K562 (cell line): ENCODE measurements at places on chromosomes 7 and 10. TPM values are rescaled to one million over a fixed set of nuclear protein-coding genes. Genes with fewer than 3 reads are reported as not detected.

GRCh38 chr10:113180401-113181154 lies 230.5 kb downstream of the TCF7L2 start:
- no peaks in the 10 kb centered on the region for H3K36me3 ChIP-seq
- no peak for DNase-seq
- H3K4me3 ChIP-seq: no peak overlapping the region
- H3K27me3 ChIP-seq: no peaks in the 10 kb centered on the region; the same call in 1 of the 3 replicates

DNA sequence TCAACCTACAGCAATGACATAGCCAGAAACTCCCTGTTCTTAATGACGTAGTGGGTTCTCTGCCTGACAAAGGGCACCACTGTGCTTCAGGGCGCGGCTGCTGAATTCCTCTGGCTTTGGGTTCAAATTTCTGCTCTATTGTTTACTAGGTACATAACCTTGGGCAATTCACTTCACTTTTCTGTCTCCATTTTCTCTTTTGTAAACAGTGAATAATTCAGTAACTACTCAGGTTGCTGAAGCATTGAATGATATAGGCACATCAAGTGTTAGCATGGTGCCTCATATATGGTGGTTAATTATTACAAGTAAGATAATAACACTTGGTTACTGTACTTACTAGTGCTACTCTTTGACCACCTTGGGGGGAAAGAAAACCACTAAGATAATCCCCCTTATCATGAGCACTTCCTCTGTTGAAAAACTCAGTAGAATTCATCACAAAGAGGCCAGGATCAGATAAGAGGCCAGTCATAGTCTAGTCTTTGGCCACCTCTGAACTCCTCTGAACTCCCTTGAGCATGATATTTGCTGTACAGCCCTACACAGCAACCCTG lies 92.0 kb upstream of the AHR start:
- no peaks in the 10 kb centered on the region for H3K36me3 ChIP-seq
- H3K27ac ChIP-seq: peak overlapping the region; percentile 30; the same call in 2 of the 3 replicates
- H3K27me3 ChIP-seq: no peaks in the 10 kb centered on the region

DNA sequence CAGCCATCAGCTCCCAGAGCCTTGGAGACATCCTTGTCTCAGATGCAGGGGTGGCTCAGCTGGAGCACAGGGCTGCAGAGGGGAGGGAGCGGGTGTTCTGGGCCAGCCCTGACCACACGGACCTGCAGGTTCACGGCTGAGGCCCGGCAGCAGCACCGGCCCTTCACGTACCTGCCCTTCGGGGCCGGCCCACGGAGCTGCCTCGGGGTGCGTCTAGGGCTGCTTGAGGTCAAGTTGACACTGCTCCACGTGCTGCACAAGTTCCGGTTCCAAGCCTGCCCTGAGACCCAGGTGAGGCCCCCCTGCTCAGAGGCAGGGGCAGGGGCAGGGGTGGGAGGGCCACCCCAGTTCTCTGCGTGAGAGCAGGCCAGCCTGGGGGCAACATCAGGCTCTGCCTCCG lies 45.2 kb downstream of the PARP12 start:
- no peaks in the 10 kb centered on the region for H3K4me1 ChIP-seq
- no peak for DNase-seq
- no peak overlapping the region for H3K27ac ChIP-seq

GRCh38 chr7:146956321-146956720 lies 839.7 kb downstream of the CNTNAP2 start:
- H3K27me3 ChIP-seq: no peaks in the 10 kb centered on the region
- no peak for DNase-seq
- H3K4me1 ChIP-seq: no peaks in the 10 kb centered on the region
- no peak overlapping the region for H3K4me3 ChIP-seq

DNA sequence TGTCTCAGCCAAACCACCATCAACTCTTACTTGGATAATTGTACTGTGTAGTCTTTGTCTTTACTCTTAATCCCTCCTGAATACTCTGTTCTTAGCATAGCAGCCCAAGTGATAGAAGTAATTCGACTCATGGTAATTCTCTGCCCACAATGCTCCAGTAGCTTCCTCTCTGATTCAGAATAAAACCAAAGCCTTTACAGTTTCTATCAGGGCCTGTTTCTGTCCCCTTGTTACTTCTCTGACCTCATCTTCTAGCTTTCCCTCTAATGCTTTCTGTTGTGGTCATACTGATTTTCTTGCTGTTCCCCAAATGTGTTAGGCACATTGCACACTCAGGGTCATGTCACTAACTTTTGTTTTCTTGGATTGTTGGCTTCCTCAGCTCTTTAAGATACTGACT lies 8.0 kb downstream of the ZNF518A start:
- H3K27ac ChIP-seq: no peak overlapping the region
- peaks cover 85% of the 10 kb centered on the region for H3K36me3 ChIP-seq
- no peak overlapping the region for H3K4me3 ChIP-seq
- no peak for DNase-seq
- H3K4me1 ChIP-seq: no peaks in the 10 kb centered on the region

DNA sequence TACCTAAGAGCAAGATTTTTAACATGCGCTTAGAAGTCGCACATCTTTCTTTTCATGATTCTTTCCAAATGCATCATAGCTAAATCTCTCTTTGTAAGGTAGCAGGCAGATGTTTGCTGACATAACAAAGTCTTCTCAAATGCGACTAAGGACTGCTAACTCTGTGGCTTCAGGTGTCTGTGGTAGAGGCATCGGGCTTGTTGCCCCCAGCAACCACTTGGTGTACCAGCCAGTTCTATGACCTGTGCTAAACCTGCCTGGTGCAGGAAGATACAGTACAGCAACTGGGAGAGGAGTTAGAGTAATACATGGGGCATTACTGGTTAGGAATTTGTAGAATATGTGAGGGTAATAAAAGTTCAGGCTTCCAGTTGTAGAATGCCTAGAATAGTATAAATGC lies 654.1 kb downstream of the NRG3 start:
- H3K27me3 ChIP-seq: no peaks in the 10 kb centered on the region
- no peaks in the 10 kb centered on the region for H3K36me3 ChIP-seq
- no peak for DNase-seq
- H3K27ac ChIP-seq: no peak overlapping the region
- H3K4me3 ChIP-seq: no peak overlapping the region
- H3K4me1 ChIP-seq: no peaks in the 10 kb centered on the region

DNA sequence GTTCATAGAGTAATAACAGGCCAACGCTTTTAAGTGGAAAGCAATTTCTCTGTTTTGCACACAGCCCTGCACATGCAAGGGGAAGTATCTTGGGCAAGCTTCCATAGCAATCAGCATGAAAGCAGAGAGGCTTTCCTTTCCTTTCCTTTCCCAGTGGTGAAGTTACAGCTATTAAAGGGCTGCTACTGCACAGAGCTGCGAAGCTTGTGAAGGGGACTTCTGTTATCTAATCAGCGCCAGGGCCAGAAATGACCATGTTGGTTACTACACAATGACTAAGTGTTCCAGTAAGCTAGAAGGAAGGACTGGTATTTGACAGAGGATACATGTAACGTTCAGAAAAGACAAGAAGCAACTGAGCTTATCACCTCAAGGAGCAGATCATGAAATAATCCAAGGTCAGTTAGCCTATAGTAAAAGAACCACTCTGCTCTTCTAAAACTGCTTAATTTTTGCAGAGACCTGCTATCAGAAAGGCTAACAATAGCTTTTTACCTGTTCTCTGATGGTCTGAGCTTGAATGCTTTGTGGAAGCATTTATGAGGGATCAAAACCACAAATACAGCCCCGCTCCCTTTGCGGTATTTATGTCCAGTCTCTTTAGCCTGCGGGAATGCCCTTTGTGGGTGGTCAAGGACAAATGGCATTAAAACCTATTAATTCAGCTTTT lies 45.9 kb downstream of the SGMS1 start:
- DNase-seq: peak; percentile 96
- peaks cover 91% of the 10 kb centered on the region for H3K4me1 ChIP-seq
- peak overlapping the region; percentile 97 for H3K27ac ChIP-seq
- peak overlapping the region; percentile 24; the same call in 1 of the 2 replicates for H3K4me3 ChIP-seq
- H3K36me3 ChIP-seq: no peaks in the 10 kb centered on the region; the same call in 1 of the 3 replicates

GRCh38 chr7:82044497-82045080 lies 274.7 kb upstream of the HGF start:
- no peaks in the 10 kb centered on the region for H3K27me3 ChIP-seq
- DNase-seq: peak; percentile 15
- H3K4me1 ChIP-seq: no peaks in the 10 kb centered on the region
- no peak overlapping the region for H3K4me3 ChIP-seq

The PLA2G12B gene
- total RNA-seq: not detected in 2 replicates

The MLXIPL gene
- total RNA-seq: 10.2 and 11.8 TPM in 2 replicates

GRCh38 chr10:76119515-76119914 lies 688.1 kb downstream of the LRMDA start:
- no peaks in the 10 kb centered on the region for H3K4me1 ChIP-seq
- H3K27ac ChIP-seq: no peak overlapping the region
- no peak for DNase-seq
- no peak overlapping the region for H3K4me3 ChIP-seq
- no peaks in the 10 kb centered on the region for H3K36me3 ChIP-seq

DNA sequence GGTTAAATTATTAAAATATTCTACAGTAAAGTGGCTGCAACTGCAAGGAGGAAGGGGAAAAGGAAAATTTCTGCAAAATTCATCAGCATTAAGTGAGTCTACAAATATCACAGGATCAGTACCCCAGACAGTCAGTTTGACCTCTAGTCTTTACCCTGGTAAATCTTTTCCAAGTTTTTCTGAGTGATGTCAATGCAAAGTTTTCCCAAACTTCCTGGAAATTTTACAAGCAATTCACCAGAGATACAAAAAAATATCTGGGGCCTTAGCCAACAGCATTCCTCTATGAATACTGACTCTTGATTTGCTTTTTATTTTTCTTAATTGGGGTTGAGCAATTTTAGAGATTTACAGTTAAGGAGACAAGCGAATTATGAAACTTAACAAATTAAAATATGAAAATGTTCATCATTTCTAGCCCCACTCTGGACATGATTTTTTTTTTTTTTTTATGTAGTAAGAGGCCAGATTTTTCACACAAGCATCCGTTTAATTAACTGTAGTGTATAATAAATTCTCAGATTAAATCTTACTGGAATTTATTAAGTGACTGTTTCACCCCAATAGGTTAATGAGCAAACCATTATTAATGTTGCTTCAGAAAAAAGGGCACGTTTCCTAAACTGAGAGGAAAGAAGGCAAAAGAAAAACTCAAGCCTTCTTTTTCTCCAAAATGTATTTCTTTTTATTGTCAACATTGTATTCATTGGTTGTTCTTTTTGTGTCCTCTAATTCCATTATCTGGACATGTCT lies 539.5 kb upstream of the FZD8 start:
- H3K27me3 ChIP-seq: no peaks in the 10 kb centered on the region
- H3K27ac ChIP-seq: no peak overlapping the region
- H3K4me3 ChIP-seq: no peak overlapping the region
- no peaks in the 10 kb centered on the region for H3K4me1 ChIP-seq
- no peak for DNase-seq

DNA sequence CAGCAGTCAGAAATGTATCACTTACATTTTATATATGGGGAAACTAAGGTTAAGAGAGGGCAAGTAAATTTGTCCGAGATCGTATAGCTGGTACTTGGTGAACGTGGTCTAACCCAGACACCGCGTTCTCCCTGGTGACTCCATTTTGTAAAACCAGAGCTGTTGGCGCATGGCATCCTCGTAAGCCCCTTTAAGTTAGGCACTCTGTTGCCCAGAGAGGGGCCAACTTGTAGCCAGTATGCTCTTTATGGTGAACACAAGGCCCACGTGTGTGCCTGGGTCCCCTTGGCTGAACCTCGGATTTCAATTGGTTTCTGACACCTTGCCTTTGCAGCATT lies 39.7 kb upstream of the ZNF518A start:
- peak overlapping the region; percentile 96 for H3K27ac ChIP-seq
- peak overlapping the region; percentile 55 for H3K4me3 ChIP-seq
- peaks cover 4% of the 10 kb centered on the region; the same call in 1 of the 3 replicates for H3K36me3 ChIP-seq
- peaks cover 21% of the 10 kb centered on the region for H3K4me1 ChIP-seq

The FGFBP3 gene
- 3.0 TPM in 2 replicates for total RNA-seq

GRCh38 chr7:2812114-2812487 lies 32.0 kb downstream of the GNA12 start:
- no peak overlapping the region for H3K4me3 ChIP-seq
- H3K27ac ChIP-seq: no peak overlapping the region
- H3K36me3 ChIP-seq: no peaks in the 10 kb centered on the region
- H3K27me3 ChIP-seq: no peaks in the 10 kb centered on the region

DNA sequence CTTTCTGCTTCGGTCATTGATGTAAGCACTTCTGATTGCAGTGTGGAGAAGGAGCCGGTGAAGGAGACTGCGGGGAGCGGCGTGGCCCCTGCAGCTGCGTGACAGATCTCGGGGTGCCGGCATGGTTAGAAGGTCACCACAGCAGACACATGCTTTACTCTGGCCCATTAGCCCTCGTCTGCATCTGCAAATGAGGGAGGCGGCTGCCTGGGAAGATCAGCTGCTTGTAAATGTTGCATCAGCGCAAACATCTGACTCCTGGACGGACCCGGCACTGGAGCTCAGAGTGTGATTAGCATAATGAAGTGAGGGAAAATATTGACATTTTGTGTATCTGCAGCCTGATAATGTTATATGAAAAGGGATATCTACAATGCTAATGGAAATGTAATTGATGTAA lies 30.5 kb upstream of the MNX1 start:
- peaks cover 97% of the 10 kb centered on the region for H3K27me3 ChIP-seq
- peaks cover 26% of the 10 kb centered on the region for H3K4me1 ChIP-seq
- H3K36me3 ChIP-seq: no peaks in the 10 kb centered on the region
- H3K4me3 ChIP-seq: no peak overlapping the region
- no peak overlapping the region for H3K27ac ChIP-seq

The PAX4 gene
- not detected in 2 replicates for total RNA-seq

The LOXL4 gene
- 0.04 and 0.13 TPM in 2 replicates for total RNA-seq

DNA sequence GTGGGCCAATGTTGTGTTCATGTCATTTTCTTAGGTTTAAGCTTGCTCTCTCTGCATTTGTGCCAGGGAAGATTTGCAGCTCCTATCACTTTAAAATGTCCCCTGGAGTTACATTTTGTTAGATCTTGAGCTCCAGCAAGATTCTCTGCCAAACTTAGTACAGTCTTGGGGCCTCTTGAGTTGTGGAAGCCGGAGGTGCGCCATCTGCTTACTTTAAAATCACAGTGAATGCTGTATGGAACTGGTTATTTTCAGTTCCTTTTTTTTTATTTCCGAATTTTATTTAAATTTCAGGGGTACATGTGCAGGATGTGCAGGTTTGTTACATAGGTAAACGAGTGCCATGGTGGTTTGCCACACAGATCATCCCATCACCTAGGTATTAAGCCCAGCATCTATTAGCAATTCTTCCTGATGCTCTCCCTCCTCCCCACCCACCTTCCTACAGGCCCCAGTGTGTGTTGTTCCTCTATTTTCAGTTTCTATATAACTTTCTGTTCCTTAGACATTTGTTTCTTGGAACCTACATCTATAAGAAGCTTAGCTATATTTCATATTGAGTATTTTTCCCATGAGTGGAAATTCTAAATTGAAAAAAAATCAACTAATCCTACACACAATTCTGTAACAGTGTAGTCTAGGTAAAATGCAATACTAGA lies 114.4 kb upstream of the CREB5 start:
- no peaks in the 10 kb centered on the region for H3K36me3 ChIP-seq
- DNase-seq: no peak
- no peaks in the 10 kb centered on the region for H3K4me1 ChIP-seq

GRCh38 chr7:151012911-151013347 lies 11.4 kb downstream of the ATG9B start:
- DNase-seq: peak; percentile 46
- H3K27me3 ChIP-seq: no peaks in the 10 kb centered on the region; the same call in 2 of the 3 replicates
- H3K36me3 ChIP-seq: peaks cover 40% of the 10 kb centered on the region; the same call in 2 of the 3 replicates
- H3K4me1 ChIP-seq: peaks cover 84% of the 10 kb centered on the region
- peak overlapping the region; percentile 56; the same call in 2 of the 3 replicates for H3K27ac ChIP-seq
